Parietal lobe (tissue), 2 donors: ENCODE measurements at places on chromosomes 5 and 9. TPM values are rescaled to one million over a fixed set of nuclear protein-coding genes. Genes with fewer than 3 reads are reported as not detected.

Gene SLC12A7
- 8.1 TPM for total RNA-seq

Gene CTNNAL1
- total RNA-seq = 14.7 TPM

Gene PALM2AKAP2
- total RNA-seq = 4.4 TPM

Gene CD74
- 2.2 TPM for total RNA-seq

Gene CAPSL
- not detected for total RNA-seq

Gene KIF12
- 1.3 TPM for total RNA-seq

Gene NXNL2
- 0.94 TPM for total RNA-seq

Gene PTGES
- total RNA-seq = 2.5 TPM

Gene SLC6A3
- total RNA-seq = not detected
